ENCODE measurements at places on chromosomes 6 and 20.

GRCh38 chr6:121430514-121431460 lies 4.7 kb upstream of the GJA1 start:
- DNase-seq = no peak

GRCh38 chr6:84618046-84618752 lies 146.2 kb downstream of the TBX18 start:
- no peak for DNase-seq

DNA sequence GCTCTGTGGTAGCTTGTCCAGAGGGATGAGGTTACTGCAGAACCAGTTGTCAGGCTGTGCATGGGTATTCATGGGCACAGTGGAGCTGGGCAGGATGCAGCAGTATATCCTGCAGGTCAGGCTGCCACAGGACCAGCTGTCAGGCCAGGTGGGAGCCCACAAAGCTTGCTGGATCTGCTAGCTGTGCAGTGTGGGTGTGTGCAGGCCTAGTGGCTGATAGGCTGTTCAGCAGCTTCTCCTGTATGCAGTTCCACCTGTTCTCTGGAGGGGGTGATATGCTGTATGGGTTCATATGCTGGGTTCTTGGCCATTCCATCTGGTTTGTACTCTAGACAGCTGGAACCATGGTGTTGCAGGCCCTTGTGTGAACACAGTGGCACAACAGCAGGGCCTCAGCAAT lies 40.6 kb upstream of the TPD52L1 start:
- DNase-seq = no peak

DNA sequence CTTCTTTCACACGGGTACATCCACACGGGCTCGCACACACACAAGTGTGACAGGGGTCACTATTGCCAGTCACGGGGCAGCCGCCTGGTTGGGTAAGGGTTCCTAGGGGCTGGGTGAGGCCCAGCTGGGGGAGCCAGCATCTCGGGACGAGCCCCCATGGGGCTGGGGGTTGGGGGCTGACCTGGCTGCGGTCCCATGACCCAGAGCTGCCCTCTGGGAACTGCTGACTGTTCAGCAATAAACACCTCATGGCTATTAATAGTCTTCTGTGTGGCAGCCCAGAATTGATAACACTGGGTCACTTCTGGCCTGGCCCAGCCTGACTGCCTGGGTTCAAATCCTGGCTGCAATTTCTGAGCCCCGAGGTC lies 23.8 kb downstream of the VEGFA start:
- DNase-seq = no peak

DNA sequence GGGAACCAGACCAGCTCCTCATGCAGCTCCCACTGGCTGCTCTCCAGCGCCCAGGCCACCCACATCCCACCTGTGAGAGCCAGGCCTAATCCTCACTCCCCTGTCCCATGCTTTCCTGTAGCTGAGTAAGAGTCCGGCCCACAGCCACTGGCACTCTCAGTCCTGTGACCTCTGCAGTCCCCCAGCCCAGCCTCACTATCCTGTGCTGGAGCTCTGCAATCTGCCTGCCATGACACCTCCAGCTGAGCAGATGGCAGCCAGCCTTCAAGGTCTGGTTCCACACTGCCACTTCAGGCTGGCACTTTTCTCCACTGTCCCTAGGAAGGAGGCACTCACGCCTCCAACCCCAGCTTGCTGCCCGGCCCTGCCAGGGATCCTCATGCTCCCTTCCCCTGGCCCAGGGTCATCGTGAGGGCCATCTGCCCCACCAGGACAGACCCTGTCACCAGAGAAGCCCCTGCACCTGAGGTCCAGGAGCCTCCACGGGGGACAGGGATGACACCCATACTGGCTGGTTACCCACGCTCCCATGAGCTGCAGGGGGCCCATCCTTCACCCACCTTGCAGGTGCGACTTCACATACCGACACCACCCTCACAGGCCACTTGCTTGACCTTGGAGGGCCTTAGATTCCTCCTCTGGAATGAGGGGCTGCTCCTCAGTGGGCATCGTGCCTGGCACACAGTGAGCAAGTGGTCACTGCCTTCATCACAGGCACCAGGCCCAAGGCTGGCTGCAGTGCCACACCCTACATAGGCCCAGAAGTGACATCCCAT lies 100.1 kb downstream of the ASXL1 start:
- DNase-seq = no peak

DNA sequence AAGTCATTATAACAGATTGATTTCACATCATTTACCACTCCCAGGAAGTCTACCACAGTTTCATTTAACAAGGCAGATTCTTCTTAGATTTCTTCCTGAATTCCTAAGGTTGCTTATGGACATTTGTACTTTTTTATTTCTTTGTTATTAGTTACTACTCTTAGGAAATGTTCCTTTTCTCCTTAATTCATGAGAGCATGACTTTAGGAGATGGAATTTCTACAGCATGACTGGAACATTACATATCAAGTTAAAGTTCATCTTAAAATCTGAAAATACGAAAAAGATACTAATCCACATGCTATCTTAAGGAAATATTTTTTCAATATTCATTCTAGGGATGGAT lies 22.3 kb downstream of the CNKSR3 start:
- no peak for DNase-seq

GRCh38 chr6:112305795-112306564 lies 41.1 kb upstream of the RFPL4B start:
- no peak for DNase-seq

DNA sequence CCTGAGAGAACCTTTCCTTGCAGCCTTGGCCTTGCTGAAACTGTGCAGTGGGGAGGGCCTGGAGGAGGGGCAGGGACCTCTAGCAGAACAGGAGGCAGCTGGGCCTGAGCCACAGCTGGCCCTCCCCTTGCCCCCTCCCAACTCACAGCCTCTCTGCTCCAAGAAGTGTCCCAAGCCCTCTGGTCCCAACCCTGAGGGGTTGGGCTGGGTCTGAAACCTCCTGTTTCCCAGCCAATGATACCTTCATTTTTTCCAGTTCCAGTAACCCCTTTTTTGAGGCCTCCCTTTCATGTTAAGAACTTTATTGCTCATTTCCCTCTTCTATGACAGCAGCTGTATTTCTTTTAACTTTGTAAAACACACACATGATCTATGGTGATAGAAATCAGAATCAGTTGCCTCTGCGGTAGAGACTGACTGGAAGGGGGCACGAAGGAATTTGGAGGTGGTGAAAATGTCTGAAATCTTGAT lies 17.9 kb upstream of the ARMC12 start:
- DNase-seq = no peak

DNA sequence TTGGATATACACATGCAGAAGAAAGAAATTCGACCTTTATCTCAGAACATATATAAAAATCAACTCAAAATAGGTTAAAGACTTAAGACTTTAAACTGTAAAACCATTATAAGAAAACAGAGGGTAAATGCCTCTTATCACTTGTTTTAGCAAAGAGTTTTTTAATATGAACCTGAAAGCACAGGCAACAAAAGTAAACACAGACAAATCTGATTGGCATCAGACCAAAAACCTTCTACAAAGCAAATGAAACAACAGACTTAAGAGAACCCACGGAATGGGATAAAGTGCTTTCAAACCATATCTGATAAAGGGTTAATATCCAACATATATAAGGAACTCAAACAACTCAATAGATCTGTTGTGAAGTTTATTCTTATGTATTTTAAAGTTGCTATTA lies 309.9 kb upstream of the OPRM1 start:
- DNase-seq = no peak

- DNase-seq = no peak
Measured at GRCh38 chr6:108027594-108027993, 46.9 kb downstream of the OSTM1 start.

- no peak for DNase-seq
Measured at GRCh38 chr20:51190783-51191180, 167.9 kb upstream of the KCNG1 start.

- no peak for DNase-seq
Measured at GRCh38 chr6:37321516-37322415, 32.0 kb upstream of the RNF8 start.

- DNase-seq = no peak
Measured at GRCh38 chr6:162493917-162494316, 233.6 kb downstream of the PRKN start.

DNA sequence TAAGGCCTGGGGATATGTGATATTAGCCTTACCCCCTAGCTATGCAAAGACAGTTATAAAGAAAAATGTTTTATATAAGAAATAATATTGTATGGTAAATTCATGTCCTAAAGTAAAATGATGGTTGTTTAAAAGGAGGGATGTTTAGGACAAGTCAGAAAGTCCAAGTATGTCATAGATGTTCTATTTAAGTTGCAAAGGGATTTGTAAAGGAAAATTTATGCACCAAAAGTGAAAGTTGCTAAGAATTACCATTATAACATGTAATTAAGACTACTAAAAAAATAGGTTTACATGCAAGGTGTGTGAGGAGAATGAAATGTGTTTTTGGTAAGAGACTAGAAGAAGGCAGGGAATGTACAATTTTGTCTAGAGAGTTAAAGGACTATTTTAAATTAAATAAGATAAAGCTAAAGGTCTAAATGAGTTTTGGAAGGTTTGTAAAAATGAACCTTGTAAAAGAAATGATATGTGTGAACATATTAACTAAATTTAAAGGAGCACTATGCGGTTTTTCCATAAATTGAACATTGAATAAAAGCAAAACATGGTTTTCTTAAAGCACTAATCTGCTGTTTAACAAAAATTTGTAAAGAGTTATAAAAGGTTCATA lies 22.7 kb upstream of the GOPC start:
- DNase-seq = no peak

GRCh38 chr20:56202493-56203077 lies 45.9 kb upstream of the MC3R start:
- no peak for DNase-seq

GRCh38 chr20:22729616-22730236 lies 145.4 kb upstream of the FOXA2 start:
- no peak for DNase-seq

DNA sequence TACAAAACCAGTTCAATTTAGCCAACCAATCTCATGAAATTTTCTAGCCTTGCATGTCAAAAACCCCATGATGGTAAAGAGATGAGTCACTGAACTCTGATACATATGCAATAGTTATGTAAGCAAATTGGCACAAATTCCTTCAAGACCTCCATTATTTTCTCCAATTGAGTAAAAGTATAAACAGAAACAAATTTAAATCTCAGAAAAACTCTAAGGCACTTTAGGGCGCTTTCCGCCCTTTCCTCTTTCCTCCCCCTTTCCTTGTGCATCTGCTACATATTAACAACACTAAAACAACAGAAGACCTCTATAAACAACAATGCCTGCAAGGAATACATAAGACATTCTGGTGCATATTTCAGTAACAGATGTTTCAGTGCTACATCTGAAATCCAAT lies 48.5 kb downstream of the KIF13A start:
- no peak for DNase-seq

- DNase-seq = no peak
Measured at GRCh38 chr6:169391473-169392071, 137.9 kb upstream of the THBS2 start.

DNA sequence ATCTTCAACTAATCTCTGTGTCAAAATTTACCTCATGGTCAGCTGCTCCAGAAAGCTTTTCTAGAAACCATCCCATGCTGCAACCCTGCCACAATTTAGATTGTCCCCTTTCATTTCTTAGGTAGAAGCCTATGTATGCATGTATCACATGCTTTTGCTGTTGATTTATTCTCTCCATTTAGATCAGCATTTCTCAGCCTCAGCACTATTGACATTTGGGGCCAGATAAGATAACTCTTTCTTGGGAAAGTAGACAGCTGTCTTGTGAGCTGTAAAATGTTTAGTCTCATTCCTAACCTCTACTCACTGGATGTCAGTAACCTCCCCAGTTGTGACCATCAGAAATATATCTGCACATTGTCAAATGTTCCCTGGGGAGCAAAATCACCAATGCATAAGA lies 99.0 kb downstream of the PLCB1 start:
- no peak for DNase-seq

- DNase-seq = no peak
Measured at GRCh38 chr6:36916126-36916525, 30.4 kb downstream of the C6orf89 start.

GRCh38 chr20:15642676-15643075 lies 930.6 kb downstream of the KIF16B start:
- DNase-seq = no peak

GRCh38 chr20:3932681-3933080 lies 43.5 kb downstream of the PANK2 start:
- DNase-seq = no peak

- DNase-seq = no peak
Measured at GRCh38 chr6:130354322-130354721, 11.5 kb upstream of the TMEM200A start.

DNA sequence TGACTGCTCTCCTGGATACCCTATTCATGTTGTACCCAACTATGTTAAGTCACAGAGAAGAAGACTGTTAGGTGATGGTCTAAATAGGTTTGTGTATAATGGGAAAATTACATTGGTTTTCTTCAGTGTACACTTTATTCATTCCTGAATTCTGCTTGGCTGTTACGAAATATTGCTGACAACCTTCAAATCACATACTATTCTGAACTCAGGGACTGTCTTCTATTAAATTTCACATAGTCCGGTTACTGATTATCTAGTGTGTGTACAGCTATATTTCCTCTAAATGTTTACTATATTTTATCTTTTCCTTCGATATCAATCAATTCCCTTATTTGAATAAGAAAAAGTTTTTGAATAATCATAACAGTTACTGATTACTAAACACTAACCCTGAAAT lies 1090.3 kb upstream of the CITED2 start:
- no peak for DNase-seq

- no peak for DNase-seq
Measured at GRCh38 chr6:42378125-42378524, 73.6 kb downstream of the TRERF1 start.

GRCh38 chr6:117504478-117505144 lies 22.1 kb downstream of the DCBLD1 start:
- no peak for DNase-seq

DNA sequence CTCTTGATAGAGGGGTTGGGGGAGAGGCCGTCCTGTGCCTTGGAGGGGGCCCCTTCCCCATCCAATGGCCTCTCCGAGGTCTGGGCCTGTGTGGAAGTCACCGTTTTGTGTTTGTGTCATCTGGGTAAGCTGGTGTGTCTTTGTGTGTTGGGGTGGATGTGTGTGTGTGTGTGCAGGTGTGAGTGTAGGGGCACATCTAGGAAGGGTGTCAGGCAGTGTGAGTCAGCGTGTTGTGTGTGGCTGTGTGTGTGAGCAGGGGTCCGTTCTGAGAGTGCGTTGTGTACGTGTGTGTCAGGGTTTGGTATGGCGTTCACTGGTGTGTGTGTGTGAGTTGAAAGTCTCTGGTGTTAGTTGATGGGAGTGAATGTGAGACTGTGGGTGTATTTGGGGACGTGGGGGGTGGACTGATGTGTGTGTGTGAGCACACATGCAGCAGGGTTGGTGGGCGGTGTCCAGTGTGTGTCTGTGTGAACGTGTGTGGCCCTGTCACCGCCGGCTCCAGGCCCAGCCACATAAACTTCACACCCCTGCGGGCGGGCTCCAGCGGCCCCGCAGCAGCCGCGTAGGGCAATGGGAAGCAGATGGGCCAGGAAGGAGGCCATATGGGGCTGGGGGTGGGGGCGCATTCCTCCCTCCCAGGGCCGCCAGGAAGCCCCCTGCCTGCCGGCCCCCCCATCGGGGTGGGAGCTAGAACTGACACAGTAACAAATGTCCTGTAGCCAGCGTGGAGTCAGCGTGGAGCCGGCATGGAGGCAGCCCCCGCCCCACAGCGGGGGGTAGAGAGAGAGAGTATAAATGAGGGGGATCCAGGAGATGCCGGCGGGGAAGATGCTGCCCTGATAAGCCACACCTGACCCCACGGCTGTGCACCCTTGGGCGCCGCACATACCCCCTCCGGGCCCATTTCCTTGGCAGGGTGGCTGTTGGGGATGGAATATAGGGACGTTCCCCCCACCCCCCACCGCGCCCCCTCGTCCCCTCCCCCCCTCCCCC lies 32.1 kb downstream of the SNAI1 start:
- no peak for DNase-seq

- no peak for DNase-seq
Measured at GRCh38 chr6:114202389-114202788, 140.4 kb downstream of the HS3ST5 start.
